Fibroblast of the aortic adventitia (primary cell): ENCODE measurements at places on chromosomes 5 and 9. TPM values are rescaled to one million over a fixed set of nuclear protein-coding genes. Genes with fewer than 3 reads are reported as not detected.

PTBP3 gene
- 11.4 and 32.4 TPM in 2 replicates for total RNA-seq

PCDHA1 gene
- 0.09 TPM in 1 of 2 replicates, not detected in the other for total RNA-seq

HCN1 gene
- total RNA-seq, result 0.41 TPM in 1 of 2 replicates, not detected in the other

HAPLN1 gene
- total RNA-seq, result 1.3 TPM in 1 of 2 replicates, not detected in the other

SLC6A3 gene
- total RNA-seq, result not detected in 2 replicates

IRX1 gene
- 7.9 and 8.0 TPM in 2 replicates for total RNA-seq

STKLD1 gene
- total RNA-seq, result 0.33 and 1.3 TPM in 2 replicates

CKS2 gene
- 4.2 and 104 TPM in 2 replicates for total RNA-seq

FCN1 gene
- not detected in 2 replicates for total RNA-seq

DNAI1 gene
- total RNA-seq, result 1.1 TPM in 1 of 2 replicates, not detected in the other

AK8 gene
- total RNA-seq, result 0.18 TPM in 1 of 2 replicates, not detected in the other

GLRA1 gene
- not detected in 2 replicates for total RNA-seq

PLAC8L1 gene
- 0.98 TPM in 1 of 2 replicates, not detected in the other for total RNA-seq

BARHL1 gene
- total RNA-seq, result not detected in 2 replicates

RNF183 gene
- total RNA-seq, result not detected in 2 replicates

FOXI1 gene
- not detected in 2 replicates for total RNA-seq
